ENCODE measurements at places on chromosomes 5 and 9.

DNA sequence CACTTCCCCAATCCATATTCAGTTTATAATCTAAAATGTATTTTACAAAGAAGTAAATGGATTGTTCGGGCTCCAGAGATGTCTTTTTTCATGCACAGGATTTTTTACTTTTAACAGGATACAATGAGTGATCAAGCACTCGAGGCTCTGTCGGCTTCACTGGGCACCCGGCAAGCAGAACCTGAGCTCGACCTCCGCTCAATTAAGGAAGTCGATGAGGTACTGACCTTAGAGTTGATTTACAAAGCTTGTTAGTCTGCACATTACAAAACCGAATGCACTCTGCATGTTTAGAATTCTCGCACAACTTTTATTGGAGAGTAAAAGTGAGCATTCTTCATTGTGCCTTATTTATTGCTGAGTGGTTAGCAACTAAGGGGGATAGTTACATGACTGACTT is 65.2 kb downstream of the ERAP1 start:
- DNase-seq = no peak

- DNase-seq = no peak
Observed at GRCh38 chr9:134045841-134046544, 20.7 kb downstream of the BRD3OS start.

DNA sequence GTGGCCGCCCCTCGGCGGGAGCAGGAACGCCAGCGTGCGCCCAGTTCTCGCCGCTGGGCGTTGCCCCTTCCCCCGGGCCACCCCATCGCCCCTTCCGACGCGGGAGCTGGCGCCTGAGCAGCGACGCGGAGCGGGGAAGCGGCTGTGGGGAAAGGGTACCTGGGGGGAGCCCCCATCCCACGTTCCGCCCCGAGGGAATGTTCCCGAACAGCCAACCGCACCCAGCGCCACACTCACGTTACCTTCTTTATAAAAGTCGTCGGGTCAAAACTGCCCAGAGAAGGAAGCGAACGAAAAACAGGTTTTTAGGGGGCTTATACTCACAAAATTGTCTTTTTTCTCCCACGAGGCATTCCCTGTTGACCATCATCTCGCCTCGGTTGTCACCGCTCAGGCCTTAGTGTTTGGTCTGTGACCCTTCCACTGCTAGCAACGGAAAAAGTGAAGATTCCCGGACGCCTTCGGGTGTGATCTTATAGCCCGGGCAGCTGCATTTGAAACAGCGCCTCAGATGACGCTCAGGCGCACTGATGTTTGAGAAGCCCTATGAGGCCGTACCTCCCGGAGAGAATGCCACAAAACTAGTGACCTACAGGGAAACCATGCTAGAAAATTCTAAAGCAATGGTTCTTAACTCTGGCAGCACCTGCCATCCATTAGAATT is 475 bp upstream of the GOLM1 start:
- DNase-seq = peak; percentile 75

DNA sequence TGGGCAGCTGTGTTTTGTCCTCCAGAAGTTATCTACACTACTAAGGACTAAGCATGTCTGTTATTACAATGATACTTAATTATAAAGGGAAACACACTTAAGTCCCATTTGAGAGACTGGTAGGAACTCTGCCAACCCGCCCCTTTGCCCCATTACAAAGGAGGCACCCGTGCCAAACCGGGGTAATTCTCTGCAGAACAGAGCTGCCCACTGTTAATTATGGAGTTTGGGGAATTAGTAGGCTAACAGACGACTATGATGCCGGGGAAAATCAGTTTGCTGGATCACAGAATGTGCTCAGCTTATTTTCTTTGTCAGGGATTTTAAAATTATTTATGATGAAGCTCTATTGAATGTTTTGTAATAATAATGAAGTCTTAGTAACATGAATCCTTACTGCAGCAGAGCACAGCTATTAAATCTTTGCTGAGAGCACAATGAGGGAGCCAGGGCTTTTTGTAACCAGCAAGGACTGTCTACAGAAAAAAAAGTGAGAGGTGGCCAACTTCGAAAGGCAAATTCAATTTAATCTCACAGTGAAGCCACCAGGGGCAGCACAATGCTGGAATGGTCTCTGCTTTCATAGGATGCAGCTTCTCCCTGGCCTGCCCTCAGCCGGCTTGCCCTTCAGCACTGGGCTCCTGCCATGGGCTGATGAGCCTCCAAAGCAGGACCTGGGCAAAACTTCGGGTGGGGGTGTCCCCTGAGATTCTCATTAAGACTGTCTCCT is 134.5 kb downstream of the GNAQ start:
- no peak for DNase-seq

- no peak for DNase-seq
Observed at GRCh38 chr9:89454498-89455355, 43.2 kb downstream of the SEMA4D start.

DNA sequence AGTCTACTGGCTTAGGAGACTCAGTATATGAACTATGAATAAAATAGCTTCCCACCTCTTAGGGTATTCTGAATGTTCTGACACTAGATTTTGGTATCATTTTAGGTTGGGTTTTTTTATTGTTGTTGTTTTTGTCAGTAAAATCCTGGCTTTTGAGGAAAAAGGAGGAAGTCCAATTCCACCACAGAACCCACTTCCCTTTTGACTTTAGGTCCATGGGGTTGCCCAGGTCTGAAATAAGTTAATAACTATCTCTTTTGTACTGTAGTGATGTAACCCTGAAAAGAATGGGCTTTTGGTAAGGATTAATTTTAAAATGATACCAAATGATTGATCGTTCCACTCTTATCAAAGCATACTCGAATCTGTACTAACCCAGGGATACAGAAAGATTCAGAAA is 29.1 kb upstream of the IL12B start:
- DNase-seq = no peak

DNA sequence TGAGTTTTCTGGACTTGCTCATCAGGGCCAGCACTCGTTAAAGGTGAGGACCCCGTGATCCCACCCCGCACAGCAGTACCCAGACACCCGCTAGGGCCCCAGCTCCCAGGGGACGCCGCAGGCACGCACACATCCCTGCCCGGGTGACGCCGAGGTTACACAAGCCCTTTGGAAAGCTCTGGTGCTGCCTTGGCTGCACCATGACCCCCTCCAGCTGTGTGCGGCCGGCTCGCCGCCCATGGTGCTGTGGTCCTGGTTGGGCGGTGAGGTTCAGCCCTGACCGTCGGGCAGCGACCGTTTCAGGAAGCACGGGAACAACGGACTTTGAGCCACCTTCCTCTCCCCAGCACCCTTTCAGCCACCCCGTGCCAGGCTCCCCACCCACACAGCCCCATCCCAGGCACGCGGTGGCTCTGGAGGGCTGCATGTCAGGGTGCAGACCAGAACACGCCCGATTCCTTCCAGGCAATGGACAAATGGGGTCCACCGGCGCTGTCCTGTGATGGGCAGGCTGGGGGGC is 7.5 kb upstream of the SLC12A7 start:
- DNase-seq = peak; percentile 74

DNA sequence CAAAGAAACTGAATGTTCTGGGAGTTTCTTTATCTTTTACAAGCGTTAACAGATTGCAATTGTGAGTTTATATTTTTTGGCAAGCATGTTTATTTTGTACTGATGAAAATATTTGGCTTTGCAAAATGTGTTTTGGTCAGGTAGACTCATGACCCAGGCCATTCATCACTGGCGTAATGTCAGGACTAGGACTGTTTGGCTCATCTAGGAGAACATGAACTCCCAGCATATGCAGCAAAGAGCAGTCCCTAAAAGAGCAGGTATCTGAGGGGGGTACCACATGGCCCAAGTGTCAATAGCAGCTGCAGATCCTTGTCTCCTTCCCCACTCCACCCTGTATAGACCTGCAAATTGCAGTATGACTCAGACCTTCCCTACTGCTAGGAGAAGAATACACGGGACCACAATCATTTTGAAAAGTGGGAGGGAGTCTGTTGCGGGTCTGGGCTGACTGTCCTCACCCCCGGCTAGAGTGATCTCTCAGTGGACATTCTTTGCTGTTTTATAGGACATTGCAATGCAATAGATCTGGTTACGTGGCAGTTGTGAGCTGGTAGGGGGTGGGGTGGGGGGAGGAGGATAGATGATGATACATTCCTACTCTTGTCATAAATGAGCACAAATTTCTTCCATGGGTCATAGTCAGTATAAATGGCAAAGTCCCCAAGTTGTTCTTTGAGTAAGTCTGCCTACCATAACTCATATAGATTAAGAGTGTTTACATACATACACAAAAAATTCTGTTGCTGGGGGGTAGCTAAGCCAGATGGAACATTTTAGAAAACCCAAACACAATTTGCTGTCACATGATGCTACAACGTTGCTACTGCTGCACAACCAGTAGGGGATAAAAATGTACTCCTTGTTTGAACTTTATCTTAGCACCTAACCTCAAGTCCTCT is 20.8 kb upstream of the SNCAIP start:
- DNase-seq = no peak

- DNase-seq = no peak
Observed at GRCh38 chr5:170148430-170149205, 42.9 kb downstream of the FOXI1 start.

DNA sequence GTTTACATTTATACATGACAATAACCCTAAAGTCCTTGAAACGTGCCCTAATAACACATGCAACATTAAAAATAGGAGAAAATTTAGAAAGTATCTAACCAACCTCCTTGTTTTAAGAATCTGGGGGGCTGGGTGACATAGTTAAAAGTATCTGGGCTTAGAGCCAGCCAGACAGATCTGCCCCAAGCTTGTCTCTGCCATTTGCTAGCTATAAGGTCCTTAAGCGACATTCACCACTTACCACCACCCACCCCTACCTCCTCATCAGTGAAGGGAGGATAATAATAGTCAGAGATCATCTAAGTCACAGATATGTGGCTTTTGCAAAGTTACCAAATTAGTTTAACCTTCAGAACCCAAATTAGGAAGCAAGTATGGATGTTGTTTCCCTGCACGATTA is 33.8 kb upstream of the CAST start:
- DNase-seq = no peak

DNA sequence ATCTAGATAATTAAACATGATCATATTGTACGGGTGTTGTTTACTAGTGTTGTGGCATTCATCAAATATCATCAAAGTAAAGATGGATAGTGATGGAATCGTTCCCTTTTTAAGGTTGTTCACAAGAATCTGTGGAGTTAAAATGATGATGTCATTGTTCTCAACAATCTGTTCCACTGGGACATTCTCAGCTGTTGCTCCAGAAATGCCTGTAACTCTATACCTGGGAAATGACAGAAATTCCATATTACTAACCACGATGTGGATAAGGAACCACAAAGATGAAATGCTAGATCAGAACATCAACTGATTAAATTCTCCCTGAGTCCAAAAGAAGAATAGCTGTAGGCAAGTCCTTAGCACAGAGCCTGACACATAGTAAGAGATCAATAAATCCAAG is 38.0 kb downstream of the RIGI start:
- no peak for DNase-seq

GRCh38 chr5:67693956-67694809 is 497.6 kb upstream of the CD180 start:
- peak; percentile 56 for DNase-seq

DNA sequence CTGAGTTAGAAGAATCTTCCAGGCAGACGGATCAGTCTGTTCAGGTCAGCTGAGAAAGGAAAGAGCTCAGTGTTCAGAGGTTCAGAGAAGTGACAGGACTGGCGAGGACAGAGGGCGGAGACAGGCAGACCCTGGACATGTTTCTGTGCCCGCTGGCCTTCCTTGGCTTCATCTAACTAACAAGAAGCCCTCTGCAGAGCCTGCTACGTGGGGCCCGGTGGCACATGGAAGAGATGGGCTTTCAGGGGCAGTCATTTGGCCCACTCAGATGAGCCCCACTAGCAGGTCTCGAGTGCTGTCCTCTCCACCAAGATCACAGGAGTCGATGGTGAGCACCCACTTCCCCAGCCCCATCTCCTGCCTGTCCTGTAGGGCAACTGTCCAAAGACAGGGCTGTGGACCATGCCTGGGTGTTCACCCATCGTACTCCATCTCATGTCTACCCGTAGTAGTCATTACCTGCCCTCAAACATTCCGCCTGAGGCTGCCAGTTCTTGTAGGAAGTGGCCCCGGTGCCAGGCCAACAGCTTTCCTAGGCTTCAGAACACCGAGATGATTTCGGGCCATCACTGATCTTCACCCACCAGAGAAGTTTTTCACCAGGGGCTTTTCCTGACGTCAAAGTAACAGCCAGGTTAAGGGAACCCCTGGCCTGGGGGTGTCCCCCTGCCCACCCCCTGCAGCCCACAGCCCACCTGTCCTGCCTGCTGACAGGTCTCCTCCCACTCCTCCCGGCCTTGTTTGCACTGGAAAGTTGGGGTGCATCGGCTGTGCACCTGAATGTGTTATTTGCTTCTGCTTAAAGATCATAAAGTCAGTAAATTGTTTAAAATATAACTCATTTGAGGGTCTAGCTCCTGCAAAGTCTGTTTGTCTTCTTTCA is 14.0 kb downstream of the IRX2 start:
- no peak for DNase-seq

GRCh38 chr9:16715404-16715803 is 155.1 kb downstream of the BNC2 start:
- no peak for DNase-seq

- no peak for DNase-seq
Observed at GRCh38 chr5:28961816-28962215, 1923.4 kb upstream of the CDH9 start.

- no peak for DNase-seq
Observed at GRCh38 chr5:147267082-147267832, 32.4 kb downstream of the STK32A start.

DNA sequence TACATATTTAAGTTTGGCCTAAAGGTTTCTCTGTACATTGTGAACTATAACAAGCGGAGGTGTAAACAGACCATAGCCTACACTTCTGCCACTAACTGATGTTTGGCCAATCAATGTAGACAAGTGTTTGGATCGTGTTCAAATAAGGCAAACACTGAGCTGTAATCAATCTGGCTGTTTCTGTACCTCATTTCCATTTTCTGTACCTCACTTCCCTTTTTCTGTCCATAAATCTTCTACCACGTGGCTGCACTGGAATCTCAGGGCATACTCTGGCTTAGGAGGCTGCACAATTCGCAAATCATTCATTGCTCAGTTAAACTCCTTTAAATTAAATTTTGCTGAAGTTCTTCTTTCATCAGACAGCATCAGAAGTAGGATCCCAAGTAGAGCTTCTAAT is 140.9 kb downstream of the SLC25A46 start:
- no peak for DNase-seq

- no peak for DNase-seq
Observed at GRCh38 chr9:109453210-109453842, 44.8 kb downstream of the PTPN3 start.

DNA sequence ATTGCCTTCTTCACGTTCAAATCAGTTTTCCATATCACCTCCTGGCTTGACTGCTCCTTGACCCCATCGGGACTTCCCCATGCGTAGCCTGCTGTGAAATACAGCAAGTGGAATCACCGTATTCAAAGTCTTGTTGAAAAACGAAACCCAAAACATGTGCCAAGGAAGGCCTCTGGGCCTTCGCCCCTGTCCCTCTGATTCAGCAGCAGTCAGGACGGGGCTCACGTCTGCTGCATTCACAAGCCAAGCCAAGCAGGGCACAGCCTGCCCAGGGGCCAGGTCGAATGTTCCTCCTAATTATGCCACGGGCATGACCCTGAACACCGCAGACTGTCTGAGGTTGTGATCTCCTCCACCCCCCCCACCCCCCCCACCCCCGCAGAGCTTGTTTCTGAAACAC is 960 bp upstream of the CTNND2 start:
- no peak for DNase-seq
